Natural killer cell treated with Interleukin-12 subunit alpha and Interleukin-12 subunit beta and Interleukin-15 and Interleukin-18, amount 100 ng/mL, for 72 hours (primary cell): ENCODE measurements at places on chromosomes 13 and 19. TPM values are rescaled to one million over a fixed set of nuclear protein-coding genes. Genes with fewer than 3 reads are reported as not detected.

GRCh38 chr19:9909251-9909650 is 27.1 kb downstream of the OLFM2 start:
- DNase-seq: no peak
- H3K27me3 ChIP-seq: peaks cover 14% of the 10 kb centered on the region
- H3K4me3 ChIP-seq: no peak overlapping the region
- H3K4me1 ChIP-seq: peaks cover 3% of the 10 kb centered on the region

DNA sequence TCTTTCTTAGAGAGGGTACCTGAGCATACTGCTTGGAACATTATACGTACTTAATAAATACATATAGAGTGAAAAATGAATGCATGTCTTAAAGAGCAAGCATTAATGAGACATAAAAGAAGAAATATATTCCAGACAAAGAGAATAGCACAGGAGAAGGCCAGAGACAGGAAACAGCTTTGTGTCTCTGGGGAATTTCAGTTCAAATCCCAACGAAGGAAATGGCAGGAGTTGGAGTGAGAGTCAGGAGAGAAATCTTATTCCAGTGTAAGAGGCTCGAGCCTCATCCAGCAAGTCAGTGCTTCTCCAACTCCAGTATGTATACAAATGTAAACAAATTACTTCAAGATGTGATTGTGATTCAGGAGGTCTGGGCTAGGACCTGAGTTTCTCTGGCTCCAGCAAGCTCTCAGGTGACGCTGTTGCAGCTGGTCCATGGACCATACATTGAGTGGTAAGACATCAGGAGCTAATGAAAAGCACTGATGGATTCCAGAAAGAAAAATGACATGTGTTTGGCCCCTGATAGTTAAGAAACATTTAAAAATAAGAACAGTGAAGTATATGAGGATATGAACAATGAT is 108.2 kb downstream of the RAP2A start:
- no peaks in the 10 kb centered on the region for H3K36me3 ChIP-seq
- H3K4me3 ChIP-seq: no peak overlapping the region
- no peak overlapping the region for H3K27ac ChIP-seq
- DNase-seq: no peak
- H3K27me3 ChIP-seq: no peaks in the 10 kb centered on the region

- no peaks in the 10 kb centered on the region for H3K4me1 ChIP-seq
- H3K27me3 ChIP-seq: no peaks in the 10 kb centered on the region
- H3K36me3 ChIP-seq: peaks cover 20% of the 10 kb centered on the region
- no peak overlapping the region for H3K27ac ChIP-seq
- no peak for DNase-seq
These were observed 88.7 kb upstream of the USP29 start for GRCh38 chr19:57031106-57031505.

GRCh38 chr19:5978606-5979552 is 939 bp upstream of the RANBP3 start:
- no peak for DNase-seq
- H3K27me3 ChIP-seq: no peaks in the 10 kb centered on the region
- H3K4me1 ChIP-seq: peaks cover 54% of the 10 kb centered on the region
- H3K4me3 ChIP-seq: peak overlapping the region; percentile 100
- peak overlapping the region; percentile 92 for H3K27ac ChIP-seq

DNA sequence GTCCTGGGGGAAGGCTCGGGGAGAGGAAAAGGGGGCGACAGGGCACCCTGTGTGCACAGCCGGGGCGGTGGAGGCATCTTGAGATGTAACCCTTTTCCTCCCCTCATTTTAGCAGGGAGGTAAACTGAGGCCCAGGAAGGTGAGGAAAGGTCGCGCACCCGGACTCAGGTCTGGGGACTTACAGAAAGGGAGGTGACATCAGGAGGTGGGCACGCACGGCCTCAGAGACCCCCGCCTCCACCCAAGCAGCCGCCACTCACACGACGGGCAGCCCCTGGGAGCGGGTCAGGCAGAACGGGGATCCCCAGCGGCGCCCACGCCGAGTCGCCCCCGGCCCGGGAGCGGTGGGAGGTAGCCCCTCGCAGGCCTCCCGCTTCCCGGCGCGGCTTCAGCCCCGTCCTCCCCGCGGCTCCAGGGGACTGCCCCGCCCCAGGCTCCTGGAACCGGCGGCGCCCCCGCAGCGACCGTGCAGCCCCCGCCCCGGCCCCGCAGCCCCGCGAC is 477 bp downstream of the PIP5K1C start:
- H3K27ac ChIP-seq: peak overlapping the region; percentile 83
- H3K36me3 ChIP-seq: no peaks in the 10 kb centered on the region
- H3K4me3 ChIP-seq: peak overlapping the region; percentile 82
- H3K27me3 ChIP-seq: no peaks in the 10 kb centered on the region

- no peak for DNase-seq
- no peak overlapping the region for H3K4me3 ChIP-seq
These were observed 731.5 kb downstream of the SLITRK1 start for GRCh38 chr13:83150616-83151307.

- peak overlapping the region; percentile 48 for H3K27ac ChIP-seq
- H3K27me3 ChIP-seq: peaks cover 9% of the 10 kb centered on the region
- H3K4me1 ChIP-seq: peaks cover 23% of the 10 kb centered on the region
- peak; percentile 81 for DNase-seq
- H3K36me3 ChIP-seq: peaks cover 4% of the 10 kb centered on the region
- peak overlapping the region; percentile 90 for H3K4me3 ChIP-seq
These were observed 454 bp downstream of the BLVRB start for GRCh38 chr19:40465025-40465556.

- no peaks in the 10 kb centered on the region for H3K36me3 ChIP-seq
- peaks cover 3% of the 10 kb centered on the region for H3K4me1 ChIP-seq
- no peaks in the 10 kb centered on the region for H3K27me3 ChIP-seq
These were observed at the start of gene C19orf33 for GRCh38 chr19:38303517-38304351. Gene C19orf33, plus strand, starts transcription at chr19:38304251. Its CDS starts 11 bp downstream, at chr19:38304262.

- no peak overlapping the region for H3K4me3 ChIP-seq
- H3K27me3 ChIP-seq: no peaks in the 10 kb centered on the region
- DNase-seq: no peak
- H3K36me3 ChIP-seq: peaks cover 29% of the 10 kb centered on the region
- peaks cover 5% of the 10 kb centered on the region for H3K4me1 ChIP-seq
These were observed 21.4 kb upstream of the ZNF730 start for GRCh38 chr19:23095418-23095817.

GRCh38 chr19:44974857-44975256 is 19.7 kb downstream of the CLPTM1 start:
- H3K4me3 ChIP-seq: no peak overlapping the region
- DNase-seq: no peak
- H3K36me3 ChIP-seq: no peaks in the 10 kb centered on the region
- peaks cover 4% of the 10 kb centered on the region for H3K4me1 ChIP-seq
- no peak overlapping the region for H3K27ac ChIP-seq

- peaks cover 14% of the 10 kb centered on the region for H3K27me3 ChIP-seq
- no peak overlapping the region for H3K4me3 ChIP-seq
- DNase-seq: no peak
These were observed 8.4 kb upstream of the COG3 start for GRCh38 chr13:45456196-45456972.

DNA sequence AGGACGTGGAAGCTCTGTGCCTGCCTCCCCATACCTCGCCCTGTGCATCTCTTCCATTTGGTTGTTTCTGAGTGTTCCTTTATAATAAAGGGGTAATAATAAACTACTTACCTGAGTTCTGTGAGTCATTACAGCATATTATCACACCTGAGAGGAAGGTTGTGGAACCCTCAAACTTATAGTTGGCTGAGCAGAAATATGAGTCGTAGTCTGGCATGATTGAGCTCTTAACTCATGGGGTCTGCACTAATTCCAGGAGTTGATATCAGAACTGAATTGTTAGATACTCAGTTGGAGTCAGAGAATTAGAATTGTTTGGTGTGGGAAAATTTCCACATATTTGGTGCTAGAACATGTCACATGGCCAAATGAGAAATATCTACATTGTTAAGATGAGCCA is 52.4 kb upstream of the HTR2A start:
- H3K4me1 ChIP-seq: no peaks in the 10 kb centered on the region
- no peak overlapping the region for H3K4me3 ChIP-seq
- H3K36me3 ChIP-seq: no peaks in the 10 kb centered on the region

- H3K27ac ChIP-seq: no peak overlapping the region
- no peaks in the 10 kb centered on the region for H3K27me3 ChIP-seq
- no peak overlapping the region for H3K4me3 ChIP-seq
- peaks cover 24% of the 10 kb centered on the region for H3K4me1 ChIP-seq
- no peaks in the 10 kb centered on the region for H3K36me3 ChIP-seq
These were observed 1.8 kb upstream of the RNASEH2B start for GRCh38 chr13:50907781-50908180.

Gene FBXO46
- 36.9 TPM for total RNA-seq

Gene RNF225
- 0.59 TPM for total RNA-seq

Gene LGALS4
- 1.7 TPM for total RNA-seq

Gene AMER2
- not detected for total RNA-seq

Gene MADCAM1
- total RNA-seq: not detected

Gene CACNA1A
- 0.26 TPM for total RNA-seq

Gene C19orf53
- 83.6 TPM for total RNA-seq

Gene CLEC11A
- 1.1 TPM for total RNA-seq

Gene CD70
- 26.1 TPM for total RNA-seq

Gene SLC1A5
- total RNA-seq: 269 TPM

Gene KLK12
- not detected for total RNA-seq

Gene SLC7A9
- not detected for total RNA-seq

Gene AP1M2
- not detected for total RNA-seq

Gene ZNF610
- 0.36 TPM for total RNA-seq
